ENCODE measurements at places on chromosomes 11 and 22.
A peak's percentile ranks its signal among the peaks of the same experiment; 100 is the strongest.

GRCh38 chr11:113161711-113162591 is 152.4 kb upstream of the TTC12 start:
- no peak for DNase-seq

GRCh38 chr11:73001615-73002014 is 140.5 kb downstream of the FCHSD2 start:
- no peak for DNase-seq

- DNase-seq: no peak
Observed at GRCh38 chr22:44669561-44669976, 32.4 kb upstream of the PRR5 start.

GRCh38 chr11:47137476-47137875 is 39.2 kb downstream of the ARFGAP2 start:
- DNase-seq: no peak

DNA sequence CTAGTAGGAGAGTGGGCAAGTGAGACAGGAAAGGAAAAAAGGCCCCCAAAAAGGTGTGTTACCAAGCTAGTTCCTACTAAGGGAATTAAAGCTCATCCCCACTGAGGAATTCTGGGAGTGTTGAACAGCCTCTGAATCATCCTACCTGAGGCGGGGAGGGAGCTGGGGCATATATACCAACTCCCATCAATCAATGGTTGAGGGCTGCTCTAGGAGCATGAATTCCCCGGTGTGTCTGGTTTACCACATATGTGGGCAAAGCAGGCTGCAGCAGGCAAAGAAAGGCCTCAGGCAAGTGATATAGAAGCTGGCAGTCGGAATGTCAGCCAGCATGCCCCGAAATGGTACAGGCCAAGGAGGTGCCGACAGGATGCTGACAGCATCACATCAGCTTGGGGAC is 23.6 kb upstream of the CDON start:
- no peak for DNase-seq

DNA sequence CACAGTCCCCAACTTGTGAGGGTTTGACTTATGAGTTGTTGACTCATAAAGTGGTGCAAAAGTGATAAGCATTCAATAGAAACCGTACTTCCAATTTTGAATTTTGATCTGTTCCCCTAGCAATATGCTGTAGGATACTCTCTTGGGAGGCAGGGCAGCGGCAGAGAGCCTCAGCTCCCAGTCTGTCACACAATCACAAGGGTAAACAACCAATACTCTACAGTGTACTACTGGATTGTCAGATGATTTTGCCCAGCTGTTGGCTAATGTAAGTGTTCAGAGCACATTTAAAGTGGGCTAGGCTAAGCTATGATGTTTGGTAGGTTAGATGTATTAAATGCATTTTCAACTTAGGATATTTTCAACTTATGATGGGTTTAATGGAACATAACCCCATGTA is 13.7 kb upstream of the NXPE2 start:
- DNase-seq: no peak

GRCh38 chr11:126547691-126548090 is 192.2 kb downstream of the ST3GAL4 start:
- no peak for DNase-seq

GRCh38 chr11:26319906-26320305 is 12.0 kb upstream of the ANO3 start:
- no peak for DNase-seq

- no peak for DNase-seq
Observed at GRCh38 chr11:85028329-85029101, 598.6 kb downstream of the DLG2 start.

DNA sequence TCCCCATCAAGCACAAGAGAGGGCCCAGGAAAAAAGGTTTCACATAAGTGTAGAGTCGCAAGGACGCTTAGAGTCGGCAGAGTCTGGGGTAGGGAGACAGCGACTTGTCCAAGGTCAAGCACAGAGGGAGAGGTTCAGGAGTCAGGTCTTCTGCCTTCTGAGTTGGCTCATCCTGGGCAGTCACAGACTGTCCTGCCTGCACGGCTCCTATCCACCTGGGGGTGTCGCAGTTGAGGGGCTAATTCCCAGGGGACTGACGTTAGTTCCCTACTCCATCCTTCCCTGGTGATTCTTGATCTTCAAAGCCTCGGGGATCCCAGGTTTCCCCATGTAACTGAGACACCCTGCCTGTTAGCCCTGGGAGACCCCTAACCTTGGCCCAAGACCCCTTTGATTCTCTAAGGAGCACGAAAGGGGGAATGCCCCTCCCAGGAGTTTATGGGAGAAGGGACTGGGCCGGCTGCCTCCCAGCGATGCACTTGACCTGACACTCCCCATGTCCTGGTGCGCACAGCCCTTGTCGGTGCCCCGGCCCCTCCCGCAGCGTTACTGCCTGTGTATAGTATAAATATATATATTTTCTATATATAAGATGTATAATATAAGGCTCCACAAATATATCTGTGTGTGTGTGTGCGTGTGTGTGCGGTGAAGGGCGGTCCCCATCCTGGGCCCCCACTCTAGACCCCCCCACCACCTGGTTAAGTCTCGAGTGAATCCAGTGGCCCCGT is 14.7 kb upstream of the TAB1 start:
- DNase-seq: no peak

- no peak for DNase-seq
Observed at GRCh38 chr11:75592715-75593114, 30.7 kb downstream of the SERPINH1 start.

- no peak for DNase-seq
Observed at GRCh38 chr11:20909995-20910726, 240.8 kb downstream of the NELL1 start.

GRCh38 chr11:46296528-46297448 is 19.3 kb downstream of the CREB3L1 start:
- DNase-seq: peak; percentile 81

- DNase-seq: no peak
Observed at GRCh38 chr11:127114035-127114434, 113.5 kb upstream of the KIRREL3 start.

DNA sequence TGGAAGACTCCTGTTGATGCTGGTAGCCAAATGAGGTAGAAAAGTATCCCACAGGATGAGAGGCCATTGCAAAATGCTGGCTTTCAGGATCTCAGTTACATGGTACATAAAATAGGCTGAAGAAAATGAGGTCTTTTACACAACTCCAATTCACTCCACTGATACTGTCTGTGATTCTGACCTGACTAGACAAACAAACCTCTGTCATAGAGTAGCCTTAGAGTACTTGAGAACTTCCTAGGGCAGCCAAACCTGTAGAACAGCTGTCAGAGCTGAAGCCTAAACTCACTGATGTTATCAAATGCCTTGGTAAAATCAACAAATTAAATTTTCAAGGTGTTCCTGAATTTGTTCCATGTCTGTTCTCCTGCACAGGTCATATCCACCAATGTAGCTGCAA is 26.2 kb upstream of the POGLUT3 start:
- no peak for DNase-seq

GRCh38 chr11:16984229-16984628 is 30.0 kb downstream of the PLEKHA7 start:
- no peak for DNase-seq

- DNase-seq: no peak
Observed at GRCh38 chr11:134139303-134139872, 70.5 kb downstream of the JAM3 start.

GRCh38 chr22:48887394-48888332 is 940.0 kb downstream of the BRD1 start:
- DNase-seq: no peak

DNA sequence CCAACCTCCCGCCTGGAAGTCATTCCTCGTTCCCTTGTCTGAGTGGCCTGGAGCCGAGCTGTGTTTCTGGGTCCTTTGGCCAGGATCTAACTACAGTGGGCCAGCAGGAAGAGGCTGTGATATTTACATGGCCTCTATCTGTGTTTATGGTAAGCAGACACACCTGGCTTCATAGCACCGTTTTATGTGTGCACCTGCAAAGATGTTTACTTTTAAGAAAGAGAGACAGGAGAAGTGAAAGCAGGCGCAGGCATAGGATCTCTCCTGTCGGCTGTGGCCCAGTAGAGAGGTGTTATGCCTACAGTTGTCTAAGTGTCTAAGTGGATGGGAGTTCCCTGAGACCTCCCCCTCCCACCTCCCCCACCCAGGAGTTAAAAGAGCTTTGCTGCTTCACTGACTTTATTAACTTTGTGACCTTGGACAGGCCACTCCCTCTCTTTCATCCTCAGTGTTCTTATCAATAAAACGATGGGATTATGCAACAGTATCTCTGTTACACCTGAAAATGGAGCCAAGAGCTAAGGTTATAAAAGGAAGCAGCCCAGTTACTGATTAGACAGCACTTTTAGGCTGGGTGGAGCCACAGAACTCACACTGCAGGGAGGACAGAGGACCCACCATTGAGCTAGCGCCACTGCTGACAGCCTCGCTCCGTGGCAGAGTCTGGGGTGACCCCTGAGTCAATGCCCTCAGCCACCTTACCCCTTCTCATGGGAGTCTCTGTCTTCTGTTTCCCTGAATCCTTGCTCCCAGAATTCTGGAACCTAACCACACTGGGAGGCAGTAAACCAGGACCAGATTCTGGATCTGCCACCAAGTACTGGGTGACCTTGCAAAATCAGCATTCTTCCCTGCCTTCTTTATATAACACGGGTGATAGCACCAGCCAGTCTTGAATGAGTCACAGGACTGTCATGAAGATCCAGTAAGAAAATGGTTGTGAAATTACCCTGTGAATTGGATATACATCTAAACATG is 22.0 kb downstream of the ST14 start:
- peak; percentile 71 for DNase-seq

DNA sequence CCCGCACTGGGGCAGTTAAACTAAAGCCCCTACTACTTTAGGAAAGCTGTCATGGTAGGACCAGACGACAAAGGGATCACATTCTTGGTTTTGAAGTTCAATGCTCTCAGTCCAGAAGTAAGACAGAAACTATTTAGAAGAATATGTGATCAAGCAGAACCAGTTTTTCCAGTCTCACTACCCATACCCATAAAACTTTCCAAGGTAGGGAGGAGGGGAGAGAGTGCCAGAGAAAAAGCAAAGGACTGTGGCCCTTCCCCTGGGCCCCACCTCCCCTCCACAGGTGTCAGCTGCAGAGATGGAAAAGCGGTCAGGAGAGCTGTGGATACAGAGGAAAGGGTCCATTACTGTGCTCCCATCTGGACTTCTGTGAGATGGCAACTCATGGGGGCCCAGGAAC is 587.1 kb downstream of the SOX6 start:
- no peak for DNase-seq

DNA sequence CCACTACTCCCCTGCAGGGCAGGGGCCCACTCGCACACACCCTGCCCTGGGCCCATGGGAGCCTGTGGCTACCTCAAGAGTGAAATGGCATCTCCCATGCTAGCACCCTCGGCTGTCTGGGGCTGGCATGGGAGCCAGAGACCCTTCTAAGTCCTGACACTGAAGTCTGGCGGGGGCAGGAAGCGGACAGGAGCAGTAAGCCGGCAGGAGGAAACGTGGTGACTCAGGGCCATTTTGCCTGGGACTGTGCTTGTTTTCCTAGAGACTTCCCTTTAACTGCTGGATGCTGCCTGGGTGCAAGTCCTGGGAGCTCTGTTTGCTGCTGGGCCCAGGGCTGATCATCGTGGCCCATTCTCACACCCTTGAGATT is 16.8 kb downstream of the RELT start:
- no peak for DNase-seq

DNA sequence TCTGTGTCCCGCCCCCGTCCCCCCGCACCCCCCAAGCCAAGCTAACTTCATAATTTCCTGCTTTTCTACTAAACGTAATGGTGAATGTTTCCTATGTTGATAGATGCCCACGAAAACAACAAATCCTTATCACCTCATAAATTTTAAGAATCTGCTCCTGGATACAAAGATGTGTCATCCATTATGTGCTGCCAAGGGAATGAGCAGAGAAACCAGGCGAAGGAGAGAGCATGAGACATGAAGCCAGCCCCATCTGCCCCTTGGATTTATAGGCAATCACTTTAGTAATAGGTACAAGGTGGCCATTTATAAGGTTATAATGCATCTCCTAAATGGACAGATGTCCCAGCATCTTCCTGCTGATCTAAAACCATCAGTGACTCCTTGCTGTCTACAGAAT is 30.3 kb downstream of the LAYN start:
- DNase-seq: peak; percentile 43

- no peak for DNase-seq
Observed at GRCh38 chr11:63613517-63614135, 607 bp downstream of the PLAAT3 start.

GRCh38 chr11:122093731-122094275 is 22.2 kb downstream of the BLID start:
- DNase-seq: peak; percentile 77

- DNase-seq: no peak
Observed at GRCh38 chr11:16977136-16977993, 36.8 kb downstream of the PLEKHA7 start.

DNA sequence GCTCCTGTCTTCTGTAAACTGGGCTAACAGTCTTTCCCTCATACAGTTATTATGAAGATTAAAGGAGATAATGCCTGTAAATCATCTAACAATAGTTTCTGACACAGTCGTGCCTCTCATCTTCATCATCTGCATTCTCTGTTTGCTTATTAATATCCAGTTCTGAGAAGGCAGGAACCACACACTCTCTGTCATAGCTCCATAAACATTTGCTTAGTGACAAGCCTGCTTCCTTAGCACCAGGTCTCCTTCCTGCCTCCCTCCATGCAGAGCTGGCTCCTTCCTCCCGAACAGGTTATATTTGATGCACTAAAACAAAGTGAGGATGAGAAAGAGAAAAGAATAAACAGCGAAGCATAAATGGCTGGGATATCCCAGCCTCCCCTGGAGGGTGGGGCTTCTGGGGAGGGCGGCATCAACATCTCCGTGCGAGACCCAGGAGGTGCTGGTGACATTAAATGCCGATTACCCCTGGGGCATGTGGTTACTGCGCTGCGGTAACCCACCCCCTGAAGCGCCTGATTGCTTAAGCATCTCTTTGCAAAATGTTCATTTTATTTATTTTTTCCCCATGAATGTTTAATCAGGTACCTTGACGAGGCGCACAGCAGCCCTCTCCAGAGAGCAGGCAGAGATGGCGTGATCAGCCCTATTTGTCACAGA is 404.9 kb downstream of the NXPE2 start:
- no peak for DNase-seq

GRCh38 chr11:35658020-35658948 is 4.3 kb upstream of the TRIM44 start:
- DNase-seq: no peak
